ENCODE measurements at places on chromosomes 7 and 10.

DNA sequence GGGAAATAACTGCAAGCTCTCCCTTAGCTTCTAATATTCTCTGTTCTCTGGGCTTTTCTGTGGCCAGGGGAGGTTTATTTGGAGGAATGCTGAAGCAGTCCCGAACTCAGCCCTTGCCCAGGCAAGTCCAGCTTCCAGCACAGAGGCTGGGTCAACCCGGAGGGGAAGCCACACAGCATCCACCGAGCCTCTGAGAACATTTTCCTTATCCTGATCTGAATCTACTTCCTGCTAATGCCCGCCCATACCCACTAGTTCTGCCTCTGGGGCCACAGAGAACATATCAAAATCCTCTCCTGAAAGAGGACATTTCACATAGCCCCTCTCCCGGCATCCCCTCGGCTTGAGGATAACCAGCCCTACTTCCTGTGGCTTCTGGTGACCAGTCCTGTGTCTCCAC lies 31.1 kb downstream of the SH3PXD2A start:
- no peak for DNase-seq

DNA sequence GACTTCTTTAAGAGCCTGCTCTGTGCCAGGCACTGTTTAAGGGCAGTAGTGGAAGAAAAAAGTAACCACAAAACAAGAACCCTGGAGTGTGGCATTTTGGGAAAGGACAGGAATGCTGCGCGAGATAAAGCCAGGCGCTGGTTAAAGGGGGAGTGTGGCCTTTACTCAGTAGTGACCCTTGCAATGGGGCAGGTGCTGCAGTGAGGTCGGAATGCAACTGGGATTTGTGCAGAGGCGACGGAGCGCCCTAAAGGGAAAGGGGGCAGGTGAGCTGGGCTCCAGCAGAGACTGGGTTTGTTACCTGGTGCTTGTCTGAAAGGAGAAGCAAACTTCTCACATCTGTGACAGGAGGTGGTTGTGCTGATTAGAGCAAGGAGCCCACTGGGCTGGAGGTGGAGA lies 263.6 kb downstream of the ACTR3B start:
- DNase-seq = no peak

DNA sequence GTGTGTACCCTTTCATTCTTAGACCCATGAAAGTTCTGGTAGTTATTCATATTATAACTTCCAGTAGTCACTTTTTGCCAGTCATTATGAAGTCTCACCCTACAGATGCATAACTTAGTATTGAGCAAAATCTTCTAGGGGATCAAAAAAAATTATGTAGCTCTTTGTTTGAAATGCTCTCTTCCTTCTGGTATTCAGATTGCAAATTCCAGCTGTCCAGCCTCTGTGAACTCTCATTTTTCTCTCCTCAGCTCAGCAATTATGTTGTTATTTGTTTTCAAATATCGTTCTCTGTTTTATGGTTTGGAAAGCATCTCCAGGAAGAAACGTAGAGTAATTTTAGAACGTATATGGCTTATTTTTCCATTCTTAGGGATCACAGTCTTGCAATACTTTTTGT lies 442.5 kb downstream of the SEMA3D start:
- no peak for DNase-seq

DNA sequence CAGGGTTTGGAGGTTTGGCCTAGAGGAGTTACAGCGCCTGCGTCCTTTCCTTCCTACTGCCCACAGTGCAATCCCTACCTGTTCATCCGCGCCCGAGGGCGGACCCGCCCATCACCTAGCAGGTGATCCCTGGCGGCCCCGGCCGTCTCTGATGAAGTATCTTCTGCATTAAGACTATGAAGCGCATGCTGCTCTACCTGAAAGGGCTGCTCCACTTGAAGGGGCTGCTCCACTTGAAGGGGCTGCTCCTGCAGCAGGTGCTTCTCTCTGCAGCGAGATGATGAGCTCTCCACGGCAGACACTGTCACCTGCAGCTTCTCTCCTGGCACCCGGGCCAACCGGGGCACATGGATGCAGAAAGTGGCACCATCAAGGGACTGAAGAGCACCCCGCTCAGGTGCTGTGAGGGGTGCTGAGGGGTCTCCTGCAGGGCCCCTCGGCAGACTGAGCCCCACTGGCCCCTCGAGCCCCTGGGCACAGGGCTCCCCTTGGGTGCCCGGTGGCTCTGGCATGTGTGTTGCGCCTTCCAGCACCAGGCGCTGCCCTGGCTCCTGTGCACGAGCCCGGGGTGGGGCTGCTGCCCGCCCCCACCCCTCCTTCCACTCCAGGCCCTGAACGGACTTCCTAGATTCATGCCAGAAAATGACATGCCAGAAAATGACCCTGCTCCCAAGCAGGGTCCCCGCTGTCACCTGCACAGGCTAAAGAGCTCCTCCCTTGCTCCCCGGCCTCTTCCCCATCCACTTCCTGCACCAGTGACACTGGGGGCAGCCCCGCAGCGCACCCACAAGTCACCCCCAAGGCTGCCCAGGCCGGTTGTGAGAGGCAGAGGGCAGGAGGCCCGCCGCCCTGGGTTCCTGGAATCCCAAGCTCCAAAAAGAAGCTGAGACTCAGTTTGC lies 29.4 kb downstream of the WDR86 start:
- no peak for DNase-seq

DNA sequence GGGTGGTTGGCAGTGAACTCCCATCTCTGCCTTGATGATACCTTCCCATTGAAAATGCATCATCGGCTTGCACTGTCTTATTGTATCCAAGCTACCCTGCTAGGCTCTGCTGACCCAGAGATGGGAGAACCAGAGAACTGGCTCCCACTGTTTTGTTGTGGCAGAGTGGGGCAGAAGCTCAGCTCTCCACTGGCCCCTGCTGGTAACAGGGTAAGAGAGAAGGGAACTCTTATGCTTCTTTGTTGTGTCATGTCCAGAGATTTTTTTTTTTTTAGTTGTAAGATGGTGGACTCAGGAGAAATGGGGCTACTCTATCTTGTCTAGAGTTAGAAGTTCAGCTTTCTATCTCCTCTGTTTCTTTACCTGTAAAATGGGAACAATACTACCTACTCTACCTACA lies 100.5 kb upstream of the SDK1 start:
- DNase-seq = peak; percentile 11

All from naive B cell (primary cell).